ENCODE measurements at places on chromosomes 5 and 9.

- DNase-seq = no peak
These were observed 166.0 kb downstream of the ADAMTSL1 start for GRCh38 chr9:18639911-18640310.

- peak; percentile 35 for DNase-seq
These were observed 62.5 kb upstream of the ITGA1 start for GRCh38 chr5:52725065-52725746.

DNA sequence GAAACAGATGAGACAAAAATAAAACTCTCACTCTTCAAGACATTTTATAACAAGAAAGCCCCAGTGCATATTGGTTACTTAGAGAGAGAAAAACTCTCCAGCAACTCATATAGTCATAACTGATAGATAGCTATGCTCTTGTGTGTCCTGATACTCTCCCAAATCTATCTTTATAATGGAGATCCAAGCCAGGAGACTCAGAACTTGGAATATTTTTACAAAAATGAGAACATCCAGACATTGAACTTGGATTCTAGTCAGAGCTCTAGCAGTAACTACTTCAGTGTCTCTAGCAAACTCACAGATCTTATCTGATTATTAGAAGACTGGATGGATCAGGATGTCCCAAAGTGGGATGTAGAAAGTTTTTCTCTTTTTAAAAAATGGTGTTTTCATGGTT lies 412.7 kb upstream of the BRINP1 start:
- DNase-seq = no peak

- DNase-seq = no peak
These were observed 24.5 kb downstream of the LECT2 start for GRCh38 chr5:135930029-135930948.

DNA sequence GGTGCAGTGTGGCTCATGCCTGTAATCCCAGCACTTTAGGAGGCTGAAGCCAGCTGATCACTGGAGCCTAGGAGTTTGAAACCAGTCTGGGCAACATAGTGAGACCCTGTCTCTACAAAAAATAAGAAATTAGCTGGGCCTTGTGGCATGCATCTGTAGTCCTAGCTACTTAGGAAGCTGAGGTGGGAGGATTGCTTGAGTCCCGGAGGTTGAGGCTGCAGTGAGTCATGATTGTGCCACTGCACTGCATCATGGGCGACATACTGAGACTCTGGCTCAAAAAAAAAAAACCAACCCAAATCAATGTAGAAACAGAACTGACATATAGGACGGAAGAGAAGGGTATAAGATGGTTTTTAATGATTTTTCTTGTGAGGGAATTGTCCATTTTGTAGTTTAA lies 27.7 kb downstream of the G3BP1 start:
- DNase-seq = no peak

DNA sequence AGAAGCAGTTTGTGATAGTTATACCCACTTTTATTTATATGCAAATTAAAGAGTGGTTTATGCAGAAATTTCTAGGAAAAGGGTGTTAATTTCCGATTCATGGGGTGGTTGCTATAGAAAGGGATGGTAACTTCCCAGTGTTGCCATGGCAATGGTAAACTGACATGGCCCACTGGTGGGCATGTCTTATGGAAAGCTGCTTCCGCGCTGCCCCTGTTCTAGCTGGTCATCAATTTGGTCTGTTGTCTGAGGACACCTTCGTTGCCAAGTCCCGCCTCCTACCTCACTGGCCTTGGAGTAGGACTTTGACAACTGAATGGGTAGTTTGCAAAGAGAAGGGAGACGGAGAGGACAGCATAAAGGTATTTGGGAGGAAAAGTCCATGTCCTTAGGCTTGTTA lies 74.0 kb upstream of the SMIM23 start:
- DNase-seq = no peak

DNA sequence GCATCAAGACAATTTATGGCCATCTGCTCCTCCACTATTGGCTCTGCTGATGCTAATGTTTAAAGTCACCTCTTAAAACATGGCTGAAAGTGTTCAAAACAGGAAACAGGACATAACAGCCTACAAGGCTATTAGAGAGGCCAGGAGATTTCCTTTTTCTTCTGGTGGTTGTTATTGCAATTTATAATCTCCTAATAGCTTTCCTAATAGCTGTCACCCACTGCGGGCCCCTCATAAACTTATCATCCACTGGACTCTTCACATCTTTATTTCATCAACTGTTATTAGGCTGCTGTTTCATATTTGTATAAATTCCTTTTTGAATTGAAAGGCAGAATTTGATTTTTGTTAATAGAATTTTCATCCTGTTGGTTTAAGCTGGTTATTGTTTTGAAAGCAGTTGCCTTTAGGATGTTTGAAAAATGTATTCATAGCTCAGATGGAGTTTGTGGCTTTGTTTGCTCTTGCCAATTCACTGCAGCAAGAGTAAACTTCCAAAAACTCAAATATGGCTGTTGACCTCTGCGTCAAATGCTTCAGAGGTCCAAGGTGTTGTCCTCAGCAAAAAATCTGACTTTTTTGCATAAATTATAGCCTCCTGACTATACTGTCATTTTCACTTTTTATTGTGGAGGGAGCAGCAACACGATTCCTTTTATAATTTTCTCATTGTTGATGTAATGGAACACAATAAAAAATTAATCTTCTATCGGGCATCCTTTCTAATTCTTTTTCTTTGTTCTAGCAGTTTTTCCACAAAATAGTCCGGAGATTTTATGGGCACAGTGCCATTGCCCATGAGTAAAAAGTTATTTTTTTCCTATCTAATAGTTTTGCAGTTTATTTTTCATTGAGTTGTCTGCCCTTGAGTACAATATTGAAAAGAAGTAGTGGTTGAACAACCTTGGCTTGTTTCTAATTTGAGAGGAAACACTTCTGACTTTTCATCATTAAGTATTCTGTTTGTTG lies 69.3 kb downstream of the MAT2B start:
- DNase-seq = no peak

DNA sequence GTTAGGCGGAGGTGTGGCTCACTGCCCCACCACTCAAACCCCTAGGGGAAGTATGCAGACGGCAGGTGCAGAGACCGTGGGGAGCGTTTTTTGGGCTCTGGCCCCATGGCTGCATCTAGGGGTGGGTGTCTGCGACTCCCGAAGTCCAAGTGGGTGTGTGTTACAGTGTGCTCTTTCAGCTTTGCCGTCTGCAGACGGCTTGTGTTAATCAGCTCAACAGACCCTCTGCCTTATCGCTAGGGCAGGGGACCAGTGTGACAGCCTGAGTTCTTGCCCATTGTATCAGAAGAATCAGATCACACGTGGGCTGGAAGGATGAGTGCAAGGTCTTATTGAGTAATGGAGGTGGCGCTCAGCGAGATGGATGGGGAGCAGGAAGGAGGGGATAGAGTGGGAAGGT lies 162.8 kb downstream of the ENC1 start:
- no peak for DNase-seq

GRCh38 chr5:54526604-54527288 lies 9.2 kb downstream of the SNX18 start:
- DNase-seq = no peak

Data from activated CD8-positive, alpha-beta memory T cell treated with anti-CD3 and anti-CD28 coated beads for 4 hours (primary cell).